Activated CD4-positive, alpha-beta T cell treated with anti-CD3 and anti-CD28 coated beads, Interleukin-2, amount 50 U/mL, for 1 hour (primary cell): ENCODE measurements at places on chromosomes 1 and 21.

- DNase-seq = no peak
Measured at GRCh38 chr1:60924964-60925798, 157.2 kb upstream of the NFIA start.

DNA sequence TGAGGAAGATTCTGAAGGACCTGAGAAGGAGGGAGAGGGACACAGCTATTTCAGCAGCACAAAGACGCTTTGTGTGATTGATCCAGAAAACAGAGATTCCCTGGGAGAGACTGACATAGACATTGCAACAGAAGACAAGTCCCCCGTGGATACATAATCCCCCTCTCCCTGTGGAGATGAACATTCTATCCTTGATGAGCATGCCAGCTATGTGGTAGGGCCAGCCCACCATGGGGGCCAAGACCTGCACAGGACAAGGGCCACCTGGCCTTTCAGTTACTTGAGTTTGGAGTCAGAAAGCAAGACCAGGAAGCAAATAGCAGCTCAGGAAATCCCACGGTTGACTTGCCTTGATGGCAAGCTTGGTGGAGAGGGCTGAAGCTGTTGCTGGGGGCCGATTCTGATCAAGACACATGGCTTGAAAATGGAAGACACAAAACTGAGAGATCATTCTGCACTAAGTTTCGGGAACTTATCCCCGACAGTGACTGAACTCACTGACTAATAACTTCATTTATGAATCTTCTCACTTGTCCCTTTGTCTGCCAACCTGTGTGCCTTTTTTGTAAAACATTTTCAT, 161.3 kb upstream of the SGIP1 start:
- DNase-seq = no peak

DNA sequence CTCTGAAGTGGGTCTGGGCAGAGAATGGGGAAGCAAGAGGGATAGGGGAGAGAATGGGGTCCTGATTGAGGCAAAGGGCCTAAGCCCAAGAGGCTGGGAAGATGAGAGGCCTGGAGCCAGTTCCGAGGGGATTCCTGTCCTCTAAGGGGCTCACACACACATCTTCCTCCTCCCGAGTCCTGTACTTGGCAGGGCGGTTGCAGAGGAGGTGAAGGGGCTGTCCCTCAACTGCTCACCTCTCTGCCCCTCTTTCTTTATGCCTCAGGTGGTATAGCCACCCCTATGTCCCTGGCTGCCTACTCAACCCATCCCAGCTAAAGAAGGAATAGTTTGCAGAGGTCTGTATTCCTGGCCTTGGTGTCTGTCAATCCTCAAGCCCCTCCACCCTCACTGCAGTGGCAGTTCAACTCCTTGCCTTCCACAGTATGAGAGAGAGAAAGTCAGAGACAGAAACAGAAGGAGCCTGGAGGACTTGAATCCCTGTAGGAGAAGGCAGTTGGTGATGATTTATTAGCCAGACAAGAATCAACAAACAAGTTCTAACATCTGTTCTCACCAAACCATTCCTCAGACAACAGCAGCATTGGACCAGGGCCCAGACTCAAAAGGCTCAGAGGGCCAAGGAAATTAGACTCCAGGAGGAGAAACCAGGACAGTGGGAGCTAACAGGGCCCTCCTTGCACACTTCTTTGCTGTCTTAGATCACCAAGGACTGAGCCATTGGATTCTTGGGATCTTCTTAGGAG, 10.7 kb downstream of the SH2D2A start:
- DNase-seq = no peak

DNA sequence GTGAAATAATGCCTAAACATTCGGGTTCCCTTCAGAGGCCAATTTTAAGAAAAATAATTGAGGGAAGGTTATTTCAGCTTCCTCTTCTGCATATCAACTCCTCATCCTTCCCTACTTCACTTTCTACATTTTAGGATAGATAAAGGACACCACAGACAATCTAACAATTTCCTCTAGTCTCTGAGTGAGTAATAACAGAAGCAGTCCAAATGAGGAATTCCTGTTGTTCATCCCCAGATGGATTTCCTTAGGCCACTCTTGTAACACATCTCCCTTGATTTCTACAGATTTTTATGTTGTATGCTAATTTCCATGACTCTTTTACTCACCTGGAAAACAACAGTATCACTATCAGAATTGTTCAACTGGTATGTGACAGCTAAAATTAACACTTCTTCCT, 87.7 kb upstream of the LYPLAL1 start:
- DNase-seq = no peak

DNA sequence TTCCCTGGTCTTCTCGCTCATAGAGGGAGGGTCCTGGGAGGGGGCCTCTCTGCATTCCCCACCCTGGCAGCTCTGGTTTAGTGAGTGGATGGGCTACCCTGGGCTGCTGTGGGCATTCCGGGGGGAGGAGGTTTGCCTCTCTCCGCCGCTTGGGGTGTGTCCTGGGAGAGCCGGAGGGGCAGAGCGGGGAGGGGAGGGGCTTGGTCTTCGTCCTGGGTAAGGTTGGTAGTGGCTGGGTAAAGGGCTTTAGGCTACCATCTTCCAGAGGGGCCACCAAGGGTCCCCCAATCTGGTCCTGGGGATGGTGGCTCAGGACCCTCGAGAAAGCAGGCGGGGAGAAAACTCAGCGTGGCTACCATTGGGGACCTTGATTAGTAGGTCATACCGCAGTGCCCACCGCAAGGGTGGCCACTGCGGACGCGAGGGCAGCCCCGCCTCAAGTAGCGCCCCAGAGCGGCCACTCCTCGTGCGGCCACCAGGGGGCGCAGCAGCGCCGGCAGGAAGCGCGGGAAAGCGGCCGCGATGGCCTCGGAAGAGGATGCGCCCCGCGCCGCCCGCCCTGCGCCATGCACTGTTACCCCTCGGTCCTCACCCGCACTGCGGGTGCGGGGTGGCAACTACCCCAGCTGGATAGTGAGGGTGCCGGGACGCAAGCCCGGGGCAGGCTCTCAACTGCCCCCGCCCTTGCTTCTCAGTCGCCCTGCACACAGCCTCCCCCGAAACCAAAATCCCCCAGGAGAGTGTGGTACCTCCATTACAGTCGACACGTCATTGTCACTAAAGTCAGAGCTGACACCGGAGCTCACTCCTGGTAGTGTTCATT, 44.1 kb upstream of the SLC25A33 start:
- DNase-seq = peak; percentile 58
